Activated T-helper 1 cell treated with anti-CD3 and anti-CD28 coated beads, Interleukin-2, amount 50 U/mL, for 16 hours (primary cell): ENCODE measurements at places on chromosomes 7 and 10.

- DNase-seq, result no peak
These were observed 177.2 kb upstream of the RHEB start for GRCh38 chr7:151696721-151697514.

- no peak for DNase-seq
These were observed 44.8 kb upstream of the HPSE2 start for GRCh38 chr10:99280472-99280871.

- no peak for DNase-seq
These were observed 91.0 kb downstream of the ZMIZ1 start for GRCh38 chr10:79159785-79160184.

DNA sequence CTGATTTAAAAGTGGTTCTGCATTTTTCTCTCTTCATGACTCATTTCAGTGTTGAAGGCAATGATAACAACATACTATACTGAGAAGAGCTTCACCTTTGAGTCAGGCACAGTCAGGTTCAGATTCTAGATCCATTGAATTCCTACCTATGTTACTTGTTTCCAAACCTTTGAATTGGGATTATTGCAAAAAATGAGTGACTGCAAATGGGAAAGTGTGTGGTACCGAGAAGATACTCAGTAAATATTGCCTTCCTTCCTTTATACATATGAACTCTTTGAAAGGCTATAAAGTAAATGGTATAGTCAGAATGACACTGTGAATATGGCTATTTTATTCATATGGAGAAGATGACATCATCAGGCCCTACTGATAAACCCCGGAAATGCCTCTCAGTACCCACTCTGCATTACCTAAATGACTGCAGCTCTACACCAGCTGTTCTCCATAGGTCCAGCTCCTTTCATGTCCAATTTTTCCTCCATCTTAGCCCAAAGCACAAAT, 66.7 kb upstream of the FGL2 start:
- no peak for DNase-seq

- DNase-seq, result no peak
These were observed 28.7 kb downstream of the WIPI2 start for GRCh38 chr7:5218564-5219360.

- DNase-seq, result no peak
These were observed 300.3 kb downstream of the CDK14 start for GRCh38 chr7:90896458-90896857.

DNA sequence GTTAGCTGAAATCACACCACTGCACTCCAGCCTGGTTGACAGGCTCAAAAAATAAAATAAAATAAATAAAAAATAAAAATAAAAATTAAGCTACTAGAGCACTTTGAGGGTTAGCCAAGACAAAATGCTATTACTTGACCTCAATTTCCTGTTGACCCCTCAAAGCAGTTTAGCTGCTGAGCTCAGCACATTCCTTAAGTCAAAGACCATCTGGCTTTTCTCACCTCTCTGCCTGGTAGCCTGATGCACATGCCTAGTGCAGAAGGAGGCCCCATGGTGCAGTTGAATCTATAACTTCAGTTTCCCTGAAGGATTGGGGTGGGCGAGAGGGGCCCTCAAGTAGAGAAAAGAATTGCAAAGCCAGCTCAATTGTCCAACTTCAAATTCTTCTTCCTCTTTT, 211.1 kb upstream of the GALNT17 start:
- no peak for DNase-seq

DNA sequence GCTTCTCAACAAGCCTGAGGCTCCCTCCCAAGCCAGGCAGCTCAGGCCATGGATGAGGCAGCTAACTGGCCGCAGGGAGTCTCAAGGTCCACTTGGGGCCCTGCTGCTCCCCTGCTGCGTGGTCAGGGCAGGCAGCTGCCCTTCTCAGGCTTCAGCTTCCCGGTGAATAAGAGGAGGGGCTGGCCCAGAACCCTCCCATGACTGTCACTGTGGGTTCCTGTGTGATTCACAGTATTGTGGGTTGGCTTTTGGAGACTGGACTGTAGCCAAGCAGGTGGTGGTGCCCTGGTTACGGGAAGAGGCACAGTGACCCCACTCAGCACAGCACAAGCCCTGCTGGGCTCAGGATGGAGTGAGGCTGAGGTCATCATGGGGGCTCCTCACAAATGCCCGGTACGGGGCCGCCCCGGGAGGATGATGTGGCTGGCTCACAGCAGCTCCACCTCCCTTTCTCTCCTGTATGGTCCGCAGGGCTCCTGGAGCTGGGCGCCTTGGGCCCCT, 189.8 kb downstream of the HECW1 start:
- DNase-seq, result no peak

GRCh38 chr10:12445701-12446334, 96.5 kb downstream of the CAMK1D start:
- DNase-seq, result no peak

DNA sequence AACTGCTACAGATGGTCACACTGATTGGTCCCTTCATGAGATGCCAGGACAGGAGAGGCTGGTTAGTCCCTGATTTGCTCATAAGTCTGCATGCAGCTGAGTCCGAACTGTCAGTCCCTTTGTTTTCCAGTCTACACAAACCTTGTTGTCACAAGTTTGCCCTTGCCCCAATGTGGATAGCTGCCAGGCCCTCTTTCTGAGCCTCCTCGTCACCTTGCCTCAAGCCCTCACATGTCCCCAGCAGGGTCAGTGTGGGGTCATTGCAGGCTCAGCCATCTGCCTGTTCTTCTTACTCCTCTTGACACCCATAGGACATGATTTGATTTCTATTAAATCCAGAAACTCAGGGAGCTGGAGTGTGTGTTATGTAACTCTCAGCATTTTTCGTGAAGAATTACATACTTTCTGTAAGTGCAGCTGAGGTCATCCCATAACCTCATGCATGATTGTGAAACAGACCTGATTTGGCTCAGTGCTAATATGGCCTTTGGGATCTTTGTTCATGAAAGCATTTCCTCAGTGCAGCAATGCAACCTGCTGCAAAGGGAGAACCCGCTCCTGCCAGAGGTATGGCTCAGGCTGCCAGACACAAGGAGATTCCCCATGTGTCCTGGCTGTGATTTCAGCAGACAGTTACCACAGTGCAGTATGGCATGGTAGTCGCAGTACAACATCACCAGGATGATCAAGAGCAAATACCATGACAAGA, 70.0 kb upstream of the ZMIZ2 start:
- no peak for DNase-seq

DNA sequence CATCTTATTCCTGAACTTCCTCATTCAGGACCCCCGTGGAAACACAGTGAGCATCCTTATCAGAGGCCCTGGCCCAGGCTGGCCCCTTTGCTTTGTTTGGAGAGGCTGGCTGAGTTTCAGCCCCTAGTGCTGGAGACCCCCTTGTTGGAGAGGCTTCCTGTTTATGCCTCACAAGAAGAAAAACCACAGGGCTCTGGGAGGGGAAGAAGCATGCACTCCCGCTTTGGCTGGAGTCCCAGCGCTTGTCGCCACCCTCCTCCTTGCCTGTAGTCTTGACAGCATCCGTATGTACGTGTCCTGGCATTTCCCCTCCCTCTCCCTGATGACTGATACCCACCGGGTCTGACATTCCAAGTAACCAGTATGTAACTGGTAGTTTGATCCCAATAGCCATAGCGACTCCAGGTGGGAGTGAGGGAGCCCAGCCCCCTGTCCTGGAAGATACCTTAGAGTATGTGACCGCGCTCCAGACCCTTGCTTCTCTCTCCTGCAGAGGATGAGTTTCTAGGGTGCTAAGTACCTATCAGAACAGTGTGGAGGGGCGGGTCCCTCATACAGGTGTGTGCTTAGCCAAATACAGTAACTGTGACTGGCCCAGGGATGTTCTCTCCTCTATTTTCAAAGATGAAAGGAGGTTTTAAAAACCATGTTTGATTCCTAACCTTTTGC, 6.9 kb upstream of the ATP6V0E2 start:
- no peak for DNase-seq

GRCh38 chr7:155809947-155810769, 2.1 kb downstream of the SHH start:
- no peak for DNase-seq

DNA sequence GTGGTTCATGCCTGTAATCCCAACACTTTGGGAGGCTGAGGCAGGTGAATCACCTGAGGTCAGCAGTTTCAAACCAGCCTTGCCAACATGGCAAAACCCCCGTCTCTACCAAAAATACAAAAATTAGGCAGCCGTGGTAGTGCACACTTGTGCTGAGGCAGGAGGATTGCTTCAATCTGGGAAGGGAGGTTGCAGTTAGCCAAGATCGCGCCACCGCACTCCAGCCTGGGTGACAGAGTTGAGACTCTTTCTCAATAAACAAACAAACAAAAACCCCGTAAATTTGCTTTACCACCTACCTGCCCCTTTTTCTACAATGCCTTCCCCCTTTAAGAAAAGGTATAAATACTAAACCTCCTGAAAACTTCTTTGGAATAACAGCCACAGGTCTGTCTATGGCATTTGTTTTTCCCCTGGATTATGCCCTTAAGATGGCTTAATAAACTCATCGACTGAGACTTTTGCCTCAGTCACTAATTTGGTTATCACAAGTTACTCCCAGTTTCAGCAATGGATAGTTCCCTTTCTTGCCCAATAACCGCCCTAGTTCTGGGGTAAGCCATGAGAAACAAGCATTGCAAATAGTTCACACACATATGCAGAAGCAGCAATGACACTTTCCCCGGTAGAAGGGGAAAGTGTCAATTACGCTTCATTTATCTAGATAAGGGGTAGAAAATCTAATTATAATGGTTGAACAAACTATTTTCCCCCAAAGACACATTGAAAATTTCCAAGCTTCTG, 52.8 kb upstream of the SVIL start:
- DNase-seq, result no peak

GRCh38 chr7:27118580-27118979, 12.0 kb downstream of the HOXA4 start:
- no peak for DNase-seq

- no peak for DNase-seq
These were observed 61.7 kb downstream of the FAM107B start for GRCh38 chr10:14712991-14713424.

GRCh38 chr10:45371560-45371959, 2.5 kb upstream of the ALOX5 start:
- DNase-seq, result no peak

GRCh38 chr10:102230264-102230860, 4.3 kb downstream of the ELOVL3 start:
- DNase-seq, result no peak

DNA sequence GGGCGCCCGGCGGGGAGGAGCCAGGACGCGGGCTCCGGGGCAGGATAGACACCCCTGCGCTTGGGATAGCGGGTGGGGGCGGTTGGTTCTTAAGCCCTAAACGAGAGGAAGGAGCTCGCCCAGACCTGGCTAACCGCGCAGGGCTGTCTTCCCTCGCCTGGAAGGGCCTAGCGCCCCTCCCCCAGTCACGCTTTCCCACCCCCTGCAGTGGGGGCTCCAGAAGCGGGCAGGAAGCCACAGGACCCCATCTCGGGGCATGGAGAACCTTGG, 6.5 kb downstream of the SHH start:
- DNase-seq, result no peak

DNA sequence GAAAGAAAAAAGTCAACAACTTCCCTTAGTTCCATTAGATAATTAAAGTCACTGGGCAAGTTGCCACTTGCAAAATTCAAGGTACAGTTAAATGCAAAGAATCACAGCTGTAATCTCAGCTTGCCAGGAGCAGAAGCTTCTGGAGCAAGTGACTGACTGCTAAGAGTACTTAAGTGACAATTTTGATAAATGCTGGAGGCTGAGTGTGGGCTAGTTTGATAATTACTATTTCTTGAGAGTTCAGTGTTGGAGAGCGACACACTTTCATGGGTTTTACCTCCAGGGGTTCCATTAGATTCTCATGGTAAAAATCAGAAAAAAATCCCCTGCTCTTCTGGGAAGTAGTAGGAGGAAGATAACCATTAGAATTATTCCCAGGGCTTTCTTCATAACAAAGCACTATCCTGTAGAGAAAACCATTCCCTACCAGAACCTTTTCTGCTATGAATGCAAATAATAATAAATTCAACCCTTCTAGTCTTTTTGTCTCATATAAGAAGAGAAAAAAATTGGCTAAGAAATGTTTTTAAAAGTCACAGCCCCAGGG, 486.3 kb downstream of the POM121L12 start:
- no peak for DNase-seq

DNA sequence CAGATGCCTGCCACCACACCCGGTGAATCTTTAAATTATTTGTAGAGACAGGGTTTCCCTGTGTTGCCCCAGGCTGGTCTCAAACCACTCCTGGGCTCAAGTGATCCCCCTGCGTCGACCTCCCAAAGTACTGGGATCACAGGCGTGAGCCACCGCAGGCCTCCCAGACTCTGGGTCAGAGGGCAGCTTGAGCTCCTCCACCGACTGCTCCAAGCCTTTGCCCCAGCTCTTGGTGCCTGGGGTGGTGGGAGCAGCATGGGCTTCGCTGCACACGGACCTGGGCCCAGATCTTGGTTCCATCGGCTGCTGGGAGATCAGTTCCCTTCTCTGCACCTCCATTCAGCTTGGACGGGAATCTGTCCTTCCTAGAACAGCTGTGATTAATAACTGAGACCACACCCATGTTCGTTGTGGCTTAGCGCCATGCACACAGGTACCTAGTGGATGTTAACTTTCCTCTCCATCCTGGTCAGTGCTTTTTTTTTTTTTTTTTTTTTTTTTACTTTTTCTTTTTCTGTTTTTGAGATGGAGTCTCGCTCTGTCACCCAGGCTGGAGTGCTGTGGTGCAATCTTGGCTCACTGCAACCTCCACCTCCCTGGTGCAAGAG, 125.3 kb downstream of the CUX1 start:
- no peak for DNase-seq

GRCh38 chr7:20021066-20021465, 196.1 kb downstream of the MACC1 start:
- no peak for DNase-seq

GRCh38 chr7:110786328-110786965, 304.5 kb upstream of the LRRN3 start:
- DNase-seq, result no peak

- DNase-seq, result no peak
These were observed 145.9 kb downstream of the ARID5B start for GRCh38 chr10:62047228-62047892.

DNA sequence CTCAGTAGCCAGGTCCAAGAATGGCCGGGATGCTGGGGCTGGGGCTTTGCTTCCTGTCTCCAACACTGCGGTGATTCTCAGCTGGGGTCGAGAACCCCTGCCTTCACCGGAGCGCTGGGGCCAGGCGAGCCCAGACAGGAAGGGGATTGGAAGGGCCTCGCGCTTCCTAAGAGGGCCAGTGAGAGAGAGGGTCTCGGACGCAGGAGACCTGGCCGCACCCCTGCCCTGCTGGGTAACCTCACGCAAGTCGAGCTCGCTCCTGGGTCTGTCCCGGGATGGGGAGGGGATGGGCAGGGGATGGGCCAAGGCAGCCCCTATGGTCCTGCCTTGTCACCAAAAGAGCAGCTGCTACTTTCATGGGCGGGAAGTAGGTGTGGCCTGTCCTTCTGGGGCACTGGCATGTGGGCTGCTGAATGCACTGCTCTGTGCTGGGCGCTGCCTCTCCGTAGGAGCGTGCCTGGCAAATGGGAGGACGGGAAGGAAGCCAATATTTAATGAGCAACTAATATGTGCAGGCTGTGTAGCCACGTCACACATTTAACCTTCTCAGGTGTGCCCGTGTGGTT, 20.0 kb downstream of the KCNK18 start:
- DNase-seq, result no peak

- DNase-seq, result no peak
These were observed 117.6 kb downstream of the LRRC4 start for GRCh38 chr7:127913686-127914085.
